Left hindlimb (tissue), 1 donor: ENCODE measurements at places on chromosomes 12 and 14.

DNA sequence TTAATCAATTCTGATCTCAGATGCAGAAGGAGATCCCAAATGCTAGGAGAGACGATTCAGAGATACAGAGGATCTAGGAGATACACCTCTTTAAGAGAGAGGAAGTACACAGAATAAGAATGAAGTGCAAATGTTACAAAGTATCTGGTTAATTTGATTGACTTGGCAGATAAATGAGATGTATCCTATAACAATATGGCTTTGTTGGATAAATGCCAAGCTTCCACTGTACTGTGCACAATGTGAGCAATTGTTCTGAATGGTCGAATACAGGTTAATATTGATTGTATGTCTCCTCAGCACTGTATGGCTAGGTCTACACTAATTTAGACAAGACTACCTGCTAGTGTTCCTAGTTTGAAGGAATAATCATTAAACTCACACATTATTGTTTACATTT is 119.6 kb upstream of the PTPRB start:
- DNase-seq = no peak

DNA sequence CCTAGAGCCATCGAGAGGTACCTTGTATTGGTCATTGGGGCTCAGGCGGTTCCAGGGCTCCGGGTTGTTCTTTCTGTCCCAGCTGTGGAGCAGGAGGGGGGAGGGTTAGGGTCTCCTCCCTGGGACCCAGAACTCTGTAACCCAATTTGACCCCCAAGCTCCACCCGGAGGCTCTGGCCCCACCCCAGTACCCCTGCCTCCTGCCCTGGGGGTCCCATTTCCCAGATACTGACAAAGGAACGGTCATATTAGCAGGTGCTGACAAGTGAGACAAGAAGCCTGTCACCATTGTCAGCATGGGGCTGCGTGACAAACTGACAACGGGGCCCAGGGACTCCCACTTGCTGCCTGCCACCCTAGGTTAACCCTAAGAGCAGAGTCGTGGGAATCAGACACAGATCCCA is 6.2 kb downstream of the SHMT2 start:
- no peak for DNase-seq

- DNase-seq = no peak
Observed at GRCh38 chr12:98830657-98831056, 185.6 kb downstream of the APAF1 start.

DNA sequence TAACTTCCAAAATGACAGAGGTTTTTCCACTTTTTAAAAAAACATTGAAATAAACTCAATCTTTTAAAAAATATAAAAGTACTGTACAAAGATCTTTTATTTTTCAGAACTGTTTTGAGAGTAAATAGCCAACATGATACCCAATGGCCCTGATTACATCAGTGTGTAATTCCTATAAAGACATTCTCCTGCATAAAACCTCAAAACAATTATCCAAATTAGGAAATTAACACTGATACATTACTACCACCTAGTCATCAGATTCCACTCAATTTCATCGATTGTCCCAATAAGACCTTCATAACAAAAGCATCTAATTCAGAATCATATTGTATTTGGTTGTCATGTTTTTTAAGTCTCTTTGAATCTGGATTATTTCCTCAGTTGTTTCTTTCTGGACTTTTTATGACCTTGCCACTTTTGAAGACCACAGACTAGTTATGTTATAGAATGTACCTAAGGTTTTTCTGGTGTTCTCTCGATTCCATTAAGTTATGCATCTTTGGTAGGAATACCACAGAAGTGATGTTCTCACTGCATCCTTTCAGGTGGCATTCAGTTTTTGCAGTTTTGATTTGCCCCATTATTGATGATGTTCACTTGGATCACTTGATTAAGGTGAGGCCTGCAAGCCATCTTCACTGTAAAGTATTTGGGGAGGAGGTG is 4.0 kb upstream of the YEATS4 start:
- no peak for DNase-seq

DNA sequence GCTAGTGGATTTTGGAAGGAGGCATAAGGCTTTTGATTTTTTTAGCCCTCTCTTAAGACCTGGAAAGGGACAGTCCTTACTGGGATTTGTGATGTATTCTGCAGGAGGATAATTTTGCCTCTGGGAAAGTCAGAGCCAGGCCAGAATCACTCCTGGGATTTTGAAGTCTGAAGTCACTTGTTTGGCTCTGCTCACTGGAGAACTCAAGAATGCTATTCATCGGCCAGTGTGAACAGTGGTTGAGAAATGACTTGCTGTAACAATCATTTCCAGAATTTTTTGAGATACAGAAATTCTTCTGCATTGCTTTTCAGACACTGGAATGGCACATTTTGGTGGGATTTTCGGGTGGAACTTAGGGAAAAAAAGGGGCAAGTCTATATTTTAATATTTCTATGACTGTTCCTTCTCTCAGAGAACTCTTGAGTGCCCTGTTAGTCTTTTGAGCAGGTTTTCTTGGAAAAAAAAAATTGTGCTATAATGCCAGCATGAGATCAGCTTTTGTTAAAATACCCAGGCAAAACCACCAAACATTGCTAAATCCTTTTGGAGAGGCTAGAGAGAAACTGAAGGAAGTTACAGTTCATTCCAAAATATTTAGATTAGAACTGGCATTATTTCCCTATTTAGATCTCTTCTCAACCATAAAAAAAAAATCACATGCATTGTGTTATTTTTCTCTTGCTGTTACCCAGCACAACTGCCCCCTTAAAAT is 26.1 kb upstream of the BHLHE41 start:
- no peak for DNase-seq

- no peak for DNase-seq
Observed at GRCh38 chr12:13167226-13167625, 29.3 kb upstream of the EMP1 start.

DNA sequence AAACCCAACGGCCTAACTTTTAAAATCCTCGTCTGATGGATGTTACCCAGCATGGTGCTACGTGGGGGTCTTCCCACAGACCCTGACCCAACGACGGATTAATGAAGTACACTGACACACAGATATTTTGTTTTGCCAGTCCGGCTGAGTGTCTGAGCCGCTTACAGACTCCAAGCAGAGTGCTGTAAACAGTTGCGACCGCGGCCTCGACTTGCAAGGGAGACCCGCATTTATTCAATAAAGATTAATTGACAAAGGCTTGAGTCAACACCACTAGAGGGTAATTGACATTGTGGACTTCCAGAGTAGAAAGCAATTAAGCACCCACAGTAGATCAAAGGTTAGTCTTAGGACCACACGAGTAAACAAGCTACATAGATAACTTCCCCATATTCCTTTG is 1042.4 kb downstream of the AACS start:
- DNase-seq = no peak

GRCh38 chr12:124538194-124539082 is 29.0 kb downstream of the NCOR2 start:
- no peak for DNase-seq

DNA sequence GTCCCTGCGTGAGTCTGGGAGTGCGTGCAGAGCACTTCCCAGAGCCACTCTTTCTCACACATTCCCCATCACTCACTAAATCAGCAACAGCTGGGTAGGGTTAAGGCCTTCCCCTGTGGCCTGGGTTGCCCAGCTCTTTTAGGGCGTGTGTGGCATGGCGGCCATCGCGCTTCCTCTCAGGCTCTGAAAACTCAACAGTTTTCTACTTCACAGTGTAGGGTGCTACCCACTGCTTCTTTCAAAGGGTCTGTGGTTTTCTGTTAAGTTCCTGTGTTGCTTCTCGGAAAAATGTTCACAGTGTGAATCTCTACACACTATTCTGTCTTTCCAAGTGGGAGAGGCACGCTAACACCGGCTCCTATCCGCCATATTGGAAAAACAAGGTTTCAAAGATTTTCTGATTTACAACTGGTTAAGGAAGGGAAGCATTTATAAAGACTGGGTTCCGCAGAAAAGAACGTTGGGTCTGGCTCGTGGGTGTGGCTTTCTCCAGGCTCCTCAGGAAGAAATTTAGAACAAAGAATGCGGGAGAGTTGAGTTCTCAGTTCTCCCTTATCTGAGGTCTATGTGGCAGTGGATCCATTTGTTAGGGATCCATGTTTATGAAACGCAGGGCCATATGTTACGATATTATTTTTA is 34.9 kb upstream of the AEBP2 start:
- no peak for DNase-seq

DNA sequence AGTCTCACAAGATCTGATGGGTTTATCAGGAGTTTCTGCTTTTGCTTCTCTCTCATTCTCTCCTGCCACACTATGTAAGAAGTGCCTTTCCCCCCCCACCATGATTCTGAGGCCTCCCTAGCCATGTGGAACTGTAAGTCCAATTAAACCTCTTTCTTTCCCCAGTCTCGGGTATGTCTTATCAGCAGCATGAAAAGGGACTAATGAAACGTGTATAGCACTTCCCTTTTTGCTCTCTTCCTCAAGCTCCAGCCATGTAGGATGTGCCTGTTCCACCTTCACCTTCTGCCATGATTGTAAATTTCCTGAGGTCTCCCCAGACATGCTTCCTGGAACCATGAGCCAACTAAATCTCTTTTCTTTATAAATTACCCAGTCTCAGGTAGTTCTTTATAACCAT is 7.0 kb upstream of the CRACR2A start:
- no peak for DNase-seq
